ENCODE measurements at places on chromosomes 13 and 19.

DNA sequence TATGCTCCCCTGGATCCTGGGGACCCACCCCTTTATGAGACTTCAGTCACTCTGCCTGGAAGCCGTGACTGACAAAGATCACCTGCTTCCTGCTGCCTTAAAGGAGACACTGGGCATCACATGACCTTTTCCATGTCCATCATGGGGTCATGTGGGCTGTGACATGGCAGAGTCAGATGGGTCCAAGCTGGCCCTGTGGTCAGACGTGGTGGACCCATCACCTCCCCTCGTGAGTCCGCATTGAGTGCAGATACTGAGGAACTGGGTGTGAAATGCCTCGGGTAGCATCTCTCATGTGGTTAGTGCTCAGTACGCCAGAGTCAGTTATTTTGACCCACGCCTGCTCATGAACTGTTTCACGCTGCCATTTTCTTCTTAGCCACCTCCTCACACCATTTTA is 27.1 kb downstream of the NKPD1 start:
- no peak for DNase-seq

GRCh38 chr19:10315335-10316214 is at the start of gene FDX2:
Gene FDX2 (minus strand): TSS chr19:10316015. CDS start chr19:10315996, 19 bp downstream.
- peak; percentile 92 for DNase-seq

DNA sequence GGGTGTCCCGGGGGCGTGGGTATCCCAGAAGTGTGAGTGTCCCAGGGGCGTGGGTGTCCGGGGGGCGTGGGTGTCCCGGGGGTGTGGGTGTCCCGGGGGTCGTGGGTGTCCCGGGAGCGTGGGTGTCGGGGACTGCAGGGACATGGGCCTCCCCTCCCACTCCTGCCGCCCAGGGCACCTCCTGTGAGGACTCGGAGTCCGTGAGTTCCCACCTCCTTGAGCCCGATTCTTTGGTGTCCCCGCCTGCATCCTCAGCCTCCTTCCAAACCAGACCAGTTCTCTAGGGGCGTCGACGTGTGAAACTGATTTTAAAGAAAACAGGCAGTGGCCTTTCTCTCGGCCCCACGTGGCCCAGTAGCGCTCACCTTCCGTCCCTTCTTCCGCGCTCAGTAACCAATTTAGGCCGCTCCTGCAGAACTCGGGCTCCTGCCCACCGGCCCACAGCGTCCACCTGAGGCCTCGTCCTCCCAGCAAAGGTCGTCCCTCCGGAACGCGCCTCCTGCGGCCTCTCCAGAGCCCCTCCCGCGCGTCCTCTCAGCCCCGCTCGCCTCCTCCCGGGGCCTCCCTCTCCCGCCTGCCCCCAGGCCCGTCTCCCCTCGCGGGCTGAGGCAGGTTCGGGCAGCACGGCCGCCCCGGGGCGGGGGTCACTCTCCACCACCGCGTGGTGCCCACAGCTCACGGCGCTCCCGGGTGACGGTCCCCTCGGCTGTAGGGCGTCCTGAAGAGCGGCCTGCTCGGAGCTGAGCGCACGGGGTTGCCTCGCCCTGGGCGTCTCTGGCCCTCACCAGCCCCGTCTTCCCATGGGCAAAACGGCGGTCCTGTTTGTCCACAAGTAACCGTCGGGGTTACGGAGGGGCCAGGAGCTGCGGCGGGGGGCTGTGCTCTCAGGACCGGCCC is 3.8 kb downstream of the F7 start:
- no peak for DNase-seq

DNA sequence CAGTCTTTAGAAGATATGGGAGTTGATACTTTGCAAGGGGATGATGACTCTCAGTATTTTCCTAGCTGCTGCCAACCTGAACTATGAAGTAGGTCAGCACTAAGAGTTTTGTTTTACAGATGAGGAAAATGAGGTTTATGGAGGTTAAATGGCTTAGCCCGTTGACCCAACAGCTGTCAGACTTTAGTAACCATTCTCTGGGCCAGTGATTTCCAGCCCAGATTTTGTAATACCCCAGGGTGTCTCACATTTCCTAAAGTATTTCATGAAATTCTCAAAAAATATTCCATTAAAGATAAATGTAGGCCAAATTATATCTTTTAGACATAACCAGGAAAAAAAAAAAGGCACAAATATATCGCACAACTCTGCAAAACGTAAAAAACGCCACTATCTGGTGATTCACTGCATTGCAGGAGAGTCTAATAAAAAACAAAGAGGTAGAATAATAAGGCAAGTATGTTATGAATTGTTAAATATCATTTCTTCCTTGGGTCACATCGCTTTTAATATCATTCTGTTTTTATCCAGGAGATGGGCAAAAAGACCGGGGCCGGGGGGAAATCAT is 112.5 kb downstream of the DACH1 start:
- DNase-seq: no peak

GRCh38 chr13:51557875-51558612 is 26.2 kb upstream of the WDFY2 start:
- no peak for DNase-seq

DNA sequence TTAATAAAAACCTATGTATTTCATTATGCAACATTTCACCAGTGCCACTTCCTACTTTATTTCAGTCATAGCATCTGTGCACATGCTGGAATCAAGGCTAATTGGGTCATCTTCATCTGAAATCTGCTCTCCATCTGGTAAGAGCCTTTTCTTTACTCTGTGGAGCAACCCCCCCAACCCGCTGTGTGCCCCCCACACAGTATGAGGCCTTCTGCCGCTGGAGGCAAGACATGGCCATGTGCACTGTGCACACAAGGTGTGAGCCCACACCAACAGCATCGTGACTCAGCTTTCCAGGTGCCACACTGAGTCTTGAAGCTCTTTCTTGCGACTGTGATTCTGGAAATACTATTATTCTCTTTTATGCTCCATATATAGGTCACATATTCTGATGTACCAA is 471.0 kb downstream of the TBC1D4 start:
- DNase-seq: no peak

GRCh38 chr13:112452380-112453206 is 76.4 kb downstream of the SPACA7 start:
- no peak for DNase-seq

- DNase-seq: no peak
Measured at GRCh38 chr13:75936791-75937190, 300.7 kb downstream of the LMO7 start.

DNA sequence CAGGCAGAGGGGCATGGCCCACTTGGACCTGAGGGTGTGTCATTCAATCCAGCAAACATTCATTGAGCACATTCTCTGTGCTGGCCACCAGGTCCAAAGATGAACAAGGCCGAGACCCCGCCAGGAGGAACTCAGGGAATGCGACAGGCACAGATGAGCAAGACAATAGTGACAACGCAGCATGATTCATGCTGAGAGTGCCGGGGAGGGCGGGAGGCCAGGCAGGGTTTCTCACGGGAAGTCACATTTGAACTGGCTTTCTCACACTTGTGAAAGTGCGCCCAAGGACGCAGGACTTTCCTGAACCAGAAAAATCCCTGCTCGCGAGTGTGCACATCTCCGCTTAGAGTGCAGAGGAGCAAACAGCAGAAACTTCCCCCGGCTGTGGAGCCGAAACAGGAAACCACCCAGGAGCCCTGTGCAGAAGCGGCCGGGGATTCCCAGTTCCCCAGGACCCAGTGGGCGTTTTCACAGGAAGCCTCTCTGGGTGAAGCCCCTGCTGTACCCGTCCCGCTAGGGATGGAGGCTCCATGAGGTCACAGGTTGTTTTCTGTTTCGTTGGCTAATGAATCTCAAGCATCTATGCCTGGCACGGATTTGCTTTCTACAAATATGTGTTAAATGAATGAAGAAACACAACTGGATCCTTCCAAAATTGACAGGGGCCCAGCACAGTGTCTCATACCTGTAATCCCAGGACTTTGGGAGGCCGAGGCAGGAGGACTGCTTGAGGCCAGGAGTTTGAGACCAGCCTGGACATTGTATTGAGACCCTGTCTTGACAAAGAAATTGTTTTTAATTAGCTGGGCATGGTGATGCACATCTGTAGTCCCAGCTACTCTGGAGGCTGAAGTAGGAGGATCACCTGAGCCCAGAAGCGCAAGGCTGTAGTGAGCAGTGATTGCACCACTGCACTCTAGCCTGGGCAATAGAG is 68.4 kb upstream of the TM9SF2 start:
- DNase-seq: peak; percentile 92

- DNase-seq: no peak
Measured at GRCh38 chr13:45630791-45631190, 15.3 kb upstream of the ERICH6B start.

GRCh38 chr19:31718032-31718431 is 368.8 kb upstream of the TSHZ3 start:
- DNase-seq: no peak

GRCh38 chr19:39410017-39410830 is 2.2 kb upstream of the PLEKHG2 start:
- no peak for DNase-seq

DNA sequence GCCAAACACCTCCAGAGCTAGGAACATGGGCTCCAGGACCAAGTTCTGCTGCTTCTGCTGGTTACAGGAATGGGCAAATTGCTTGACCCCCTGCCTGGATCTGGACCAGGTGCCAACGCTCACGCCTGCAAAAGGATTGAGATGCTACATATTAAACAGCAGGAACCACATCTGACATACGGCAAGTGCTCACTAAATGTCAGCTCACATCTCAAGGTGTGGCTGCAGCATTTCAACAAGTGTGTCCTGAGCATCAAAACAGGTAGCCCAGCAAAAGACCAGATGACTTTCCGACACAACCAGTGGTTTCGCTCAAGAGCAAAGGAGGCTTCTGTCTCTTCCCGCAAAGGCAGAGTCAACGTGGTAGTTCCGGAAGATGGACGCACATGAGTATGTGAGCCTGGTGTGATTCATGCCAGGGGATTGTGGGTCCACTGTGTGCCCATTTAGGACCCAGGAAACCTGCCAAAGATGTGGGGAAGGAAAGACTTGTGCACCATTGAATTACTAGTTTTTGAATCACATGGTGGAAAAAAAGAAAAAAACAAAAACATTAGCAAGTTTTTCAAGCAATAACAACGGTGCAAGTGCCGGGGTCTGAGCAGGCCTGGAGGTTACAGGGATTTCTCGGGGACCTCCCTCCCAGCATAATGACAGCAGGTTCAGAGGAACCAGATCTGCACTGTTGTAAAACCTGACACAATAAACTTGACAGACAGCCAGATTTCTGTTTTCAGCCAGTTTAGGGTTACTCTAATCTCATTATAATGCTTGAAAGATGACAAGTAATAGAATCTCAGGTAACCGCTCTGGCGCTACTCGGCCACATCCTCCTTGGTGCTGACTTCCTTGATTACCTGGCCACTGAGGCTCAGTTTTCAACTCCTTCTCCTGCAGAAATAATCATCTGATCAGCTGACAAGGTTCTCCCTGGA is 77.9 kb downstream of the SOX1 start:
- no peak for DNase-seq

DNA sequence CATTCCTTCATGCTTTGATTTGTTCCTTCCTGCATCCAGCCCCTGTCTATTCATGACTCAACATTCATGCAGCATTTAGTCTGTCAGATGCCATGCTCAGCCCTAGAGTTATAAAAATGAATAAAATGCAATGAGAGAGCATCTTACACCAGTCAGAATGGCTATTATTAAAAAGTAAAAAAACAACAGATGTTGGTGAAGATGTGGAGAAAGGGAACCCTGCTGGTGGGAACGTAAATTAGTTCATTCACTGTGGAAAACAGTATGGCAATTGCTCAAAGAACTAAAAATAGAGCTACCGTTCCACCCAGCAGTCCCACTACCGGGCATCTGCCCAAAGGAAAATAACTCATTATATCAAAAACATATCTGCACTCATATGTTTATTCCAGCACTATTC is 70.0 kb upstream of the GTF3A start:
- no peak for DNase-seq
